NCI-H82 (cell line): ENCODE measurements at places on chromosomes 2 and 18.
A peak's percentile ranks its signal among the peaks of the same experiment; 100 is the strongest.

DNA sequence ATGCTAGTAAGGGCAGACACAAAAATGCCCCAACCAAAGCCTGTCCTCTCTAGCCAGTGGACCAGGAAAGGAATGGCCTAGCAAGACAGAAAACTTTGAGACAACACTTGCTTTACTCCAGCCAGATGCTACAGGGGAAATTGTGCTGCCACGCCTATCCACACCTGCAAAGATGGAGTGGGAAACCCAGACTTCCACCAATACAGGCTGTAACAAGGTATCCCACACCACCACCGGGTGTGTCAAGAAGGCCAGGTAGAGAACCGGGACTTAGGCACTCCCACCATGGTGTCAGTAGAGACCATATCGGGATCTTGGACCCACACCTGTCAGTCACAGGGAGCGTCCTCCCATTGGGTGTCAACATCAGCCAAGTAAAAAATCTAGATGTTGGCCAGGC is 16.2 kb upstream of the ESPNL start:
- DNase-seq: no peak

DNA sequence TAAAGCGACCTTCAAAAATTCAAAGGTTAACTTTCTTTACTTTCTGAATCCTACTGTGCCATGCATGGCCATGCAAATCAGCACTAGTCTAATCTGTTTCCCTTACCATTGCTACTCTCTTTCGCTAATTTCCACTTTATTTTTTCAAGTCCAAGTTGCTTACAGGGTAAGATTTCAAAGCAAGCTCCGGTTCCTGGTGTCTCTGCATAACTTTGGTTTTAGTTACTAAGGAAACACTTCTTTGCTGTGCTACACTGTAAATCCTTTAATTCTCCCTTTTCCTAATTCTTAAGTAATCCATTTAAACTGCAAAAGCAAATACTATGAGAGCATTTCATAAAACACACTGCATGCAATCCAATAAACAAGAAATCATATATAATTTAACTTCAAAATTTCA is 383.5 kb upstream of the LYPD1 start:
- DNase-seq: peak; percentile 61

GRCh38 chr2:167653131-167653530 is 594.3 kb downstream of the STK39 start:
- no peak for DNase-seq

- DNase-seq: no peak
Observed at GRCh38 chr2:219744066-219744465, 116.6 kb downstream of the SLC4A3 start.

- no peak for DNase-seq
Observed at GRCh38 chr2:195579776-195580555, 77.1 kb upstream of the SLC39A10 start.

GRCh38 chr2:1858733-1859132 is 114.4 kb upstream of the PXDN start:
- DNase-seq: no peak

DNA sequence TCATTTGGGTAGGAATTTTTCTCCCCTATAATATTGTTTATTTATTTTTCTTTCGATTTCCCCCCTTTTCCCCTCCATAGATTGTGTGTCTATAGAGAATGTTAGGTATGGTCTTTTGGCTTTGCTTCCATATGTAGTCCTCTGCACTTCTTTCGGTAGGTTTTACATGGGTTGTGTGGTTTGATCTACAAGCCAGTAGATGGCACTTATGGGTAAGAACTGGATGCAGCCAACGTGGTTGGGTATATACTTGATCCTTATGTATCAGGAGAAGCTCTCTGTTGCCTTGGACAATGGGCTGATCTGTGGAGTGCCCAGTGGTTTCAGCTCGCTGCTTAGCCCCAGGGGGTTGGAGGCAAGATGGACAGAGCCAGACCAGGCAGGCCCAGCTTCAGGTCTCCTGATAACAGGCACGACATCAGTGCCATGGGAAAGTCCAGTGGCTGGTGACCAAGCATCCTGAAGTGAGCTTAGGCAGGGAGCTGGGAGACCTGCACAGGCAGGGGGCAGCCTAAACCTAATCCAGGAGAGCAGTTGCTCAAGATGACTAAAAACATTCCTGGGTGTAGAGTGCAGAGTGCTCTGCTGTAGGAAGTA is 488.3 kb downstream of the CCDC85A start:
- peak; percentile 67 for DNase-seq

GRCh38 chr2:132275396-132275795 is 113.6 kb upstream of the ANKRD30BL start:
- DNase-seq: no peak

DNA sequence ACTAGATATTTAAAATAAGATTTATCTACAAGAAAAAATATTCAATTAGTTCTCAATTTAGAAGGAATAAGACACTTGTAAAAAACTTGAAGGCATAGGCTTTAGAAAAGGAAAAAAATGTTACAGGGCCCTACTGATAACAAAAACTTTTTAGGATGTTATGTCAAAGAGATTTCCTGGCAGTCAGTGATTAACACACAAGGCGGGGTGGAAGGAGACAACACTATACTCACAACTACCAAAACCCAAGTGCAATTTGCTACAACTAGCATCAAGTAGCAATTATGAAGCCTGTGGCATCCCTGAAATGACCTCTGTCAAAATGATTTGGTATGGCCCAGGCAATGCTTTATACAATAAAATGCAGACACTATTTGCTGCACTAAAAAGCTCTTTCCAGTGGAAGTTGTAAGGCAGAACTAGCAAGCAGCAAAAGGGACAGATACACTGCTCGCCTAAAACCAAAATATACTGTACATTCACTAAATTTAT is 15.3 kb downstream of the STRN start:
- DNase-seq: no peak

DNA sequence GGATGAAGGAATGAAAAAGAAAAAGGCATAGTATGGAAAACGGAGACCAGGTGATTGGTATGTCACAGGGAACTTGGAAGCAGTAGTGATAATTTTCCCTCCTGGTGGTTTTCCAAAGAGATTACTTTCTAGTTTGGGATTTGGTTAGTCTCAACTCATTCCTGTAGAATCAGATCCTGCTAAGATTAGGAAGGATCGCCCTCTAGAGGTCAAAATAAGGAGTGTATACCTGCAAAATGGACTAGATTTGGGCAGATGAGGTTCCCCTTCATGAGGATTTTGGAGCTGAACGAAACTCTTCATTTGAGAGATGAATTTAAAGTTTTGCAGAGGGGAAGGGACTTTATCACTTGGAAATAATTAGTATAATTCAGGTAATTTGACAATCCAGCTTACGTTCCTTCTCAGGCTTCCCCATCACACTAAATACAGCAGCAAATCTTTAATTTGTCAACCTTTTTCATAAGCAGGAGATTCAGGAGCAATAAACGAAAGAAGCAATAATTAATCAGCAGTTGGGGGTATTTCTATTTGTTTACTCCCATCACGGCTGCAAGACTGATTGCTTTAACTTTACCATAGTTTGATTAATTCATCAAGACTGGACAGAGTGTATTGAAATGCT is 65.2 kb downstream of the CCDC195 start:
- DNase-seq: peak; percentile 80

DNA sequence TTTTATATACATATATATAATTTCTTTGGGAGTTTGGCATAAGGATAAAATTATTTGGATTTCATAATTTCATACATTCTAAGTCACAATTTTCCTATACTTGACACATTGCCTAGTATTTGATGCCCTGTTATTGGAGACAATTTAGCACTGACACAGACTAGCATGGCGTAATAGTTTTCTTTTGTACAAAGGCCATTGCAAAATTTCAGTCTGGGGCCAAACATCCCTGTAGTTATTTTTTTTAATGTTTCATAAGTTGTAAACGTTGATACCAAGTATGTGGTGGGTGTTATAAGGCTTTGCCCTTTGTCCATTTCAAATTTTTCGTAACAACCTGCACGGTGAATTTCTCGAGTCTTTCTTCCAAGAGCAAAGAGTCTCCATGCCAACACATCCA is 95.7 kb upstream of the NRP2 start:
- no peak for DNase-seq

- DNase-seq: no peak
Observed at GRCh38 chr2:159091976-159092375, 123.5 kb downstream of the TANC1 start.

DNA sequence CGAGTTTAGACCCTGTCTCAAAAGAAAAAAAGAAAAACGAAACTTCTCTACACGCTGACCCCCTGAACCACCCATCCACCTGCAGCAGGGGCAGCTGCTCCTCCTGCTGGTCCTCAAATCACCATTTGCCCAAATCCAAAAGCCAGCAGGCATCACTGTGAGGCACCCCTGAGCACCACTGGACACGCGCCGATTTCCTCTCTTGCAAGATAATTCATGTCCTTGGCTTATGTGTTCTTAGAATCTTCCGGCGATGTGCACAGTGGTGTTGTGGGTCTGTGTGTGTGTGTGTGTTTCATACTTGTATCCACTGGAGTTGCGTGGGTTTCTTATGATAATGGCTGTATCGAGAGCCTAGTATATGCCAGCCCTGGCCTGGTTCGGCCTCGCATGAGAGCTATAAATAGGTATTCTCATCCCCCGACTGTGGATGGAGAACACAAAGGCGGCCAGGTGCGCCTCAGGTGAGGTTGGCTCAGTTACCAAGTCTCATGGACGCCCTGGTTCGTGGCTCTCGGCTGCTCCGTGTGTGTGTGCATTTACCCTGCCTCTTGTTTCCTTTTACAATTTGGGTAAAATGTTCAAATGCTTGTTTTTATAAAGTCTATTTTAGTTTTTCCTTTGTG is 235.5 kb downstream of the HDAC4 start:
- no peak for DNase-seq
